Kasumi-1 (cell line): ENCODE measurements at places on chromosomes 4 and X.

GRCh38 chr4:67019686-67020437 is 525.4 kb downstream of the CENPC start:
- DNase-seq, result no peak

- no peak for DNase-seq
Measured at GRCh38 chr4:94880956-94881355, 123.2 kb downstream of the BMPR1B start.

DNA sequence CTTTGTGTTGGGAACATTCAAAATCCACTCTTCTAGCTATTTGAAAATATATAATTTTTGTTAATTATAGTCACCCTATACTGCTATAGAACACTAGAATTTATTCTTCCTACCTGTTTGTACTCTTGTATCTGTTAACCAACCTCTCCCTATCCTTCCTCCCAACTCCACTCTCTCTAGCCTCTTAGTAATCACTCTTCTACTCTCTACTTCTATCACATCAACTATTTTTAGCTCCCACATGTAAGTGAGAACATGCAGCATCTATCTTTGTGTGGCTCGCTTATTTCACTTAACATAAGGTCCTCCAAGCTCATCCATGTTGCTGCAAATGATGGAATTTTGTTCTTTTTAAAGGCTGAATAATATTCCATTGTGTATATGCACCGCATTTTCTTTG is 537.3 kb downstream of the MID1IP1 start:
- no peak for DNase-seq

- DNase-seq, result no peak
Measured at GRCh38 chr4:20528508-20528907, 171.8 kb upstream of the PACRGL start.

GRCh38 chrX:130413415-130413814 is 11.6 kb downstream of the RBMX2 start:
- peak; percentile 24 for DNase-seq

DNA sequence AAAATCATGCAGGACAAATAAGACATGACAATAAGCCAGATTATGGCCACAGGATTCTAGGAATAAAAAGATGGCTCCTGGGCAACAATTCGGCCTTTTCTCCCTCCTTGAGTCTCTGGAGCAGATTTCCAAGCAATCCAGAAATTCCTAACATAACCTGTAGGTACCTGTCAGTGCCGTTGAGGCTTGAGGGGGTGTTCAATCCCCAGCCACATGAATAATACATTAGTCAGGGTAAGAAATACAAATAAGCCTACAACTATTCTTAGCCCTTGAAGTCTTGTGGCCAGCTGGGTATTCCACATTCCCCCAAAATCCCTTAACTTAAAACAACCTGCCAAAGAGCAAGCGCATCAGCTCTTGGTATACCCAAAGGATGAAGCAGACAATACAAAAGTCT is 9.7 kb downstream of the CXorf38 start:
- DNase-seq, result no peak

- no peak for DNase-seq
Measured at GRCh38 chr4:54930226-54930625, 195.2 kb downstream of the KDR start.

GRCh38 chr4:118799231-118799942 is 36.5 kb downstream of the SEC24D start:
- DNase-seq, result no peak

DNA sequence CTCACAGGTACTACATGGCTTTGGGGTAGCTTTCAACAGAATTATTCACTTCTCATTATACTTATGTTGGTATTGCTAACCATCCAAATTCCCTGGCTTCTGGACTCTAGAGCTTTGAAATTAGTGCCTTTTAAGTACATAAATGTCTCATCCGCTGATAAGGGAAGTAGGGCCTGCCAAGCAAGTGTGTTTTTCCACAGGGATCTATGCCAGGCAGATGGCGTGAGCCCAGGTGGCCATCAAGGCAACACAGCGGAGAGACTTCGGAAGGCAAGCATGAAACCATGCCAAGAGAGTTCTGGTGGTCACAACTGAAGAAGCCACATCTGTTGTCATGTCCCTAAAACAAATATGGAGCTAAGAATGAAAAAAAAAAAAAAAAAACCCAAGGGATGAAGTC is 503.1 kb upstream of the LCORL start:
- DNase-seq, result no peak

- no peak for DNase-seq
Measured at GRCh38 chrX:135432453-135432852, 10.7 kb downstream of the SMIM10L2A start.

GRCh38 chr4:163535657-163536056 is 41.2 kb downstream of the TMA16 start:
- no peak for DNase-seq

DNA sequence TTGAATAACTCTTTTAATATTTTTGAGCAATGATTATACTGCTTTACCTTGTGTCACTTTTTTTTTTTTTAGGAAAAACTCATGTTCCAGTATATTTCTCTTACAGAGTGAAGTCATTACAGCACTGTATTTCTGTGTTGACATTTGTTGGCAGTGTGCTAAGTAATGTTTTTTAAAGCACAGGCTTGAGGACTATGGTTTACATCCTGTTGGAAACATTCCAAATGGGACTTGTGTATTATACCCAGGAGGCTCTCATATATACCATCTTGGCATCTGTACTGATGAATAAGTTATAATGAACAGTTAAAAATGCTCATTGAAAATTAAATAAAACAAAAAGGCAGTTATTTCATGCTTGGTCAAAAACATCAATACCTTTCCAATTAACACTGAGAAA is 33.8 kb downstream of the CEP44 start:
- DNase-seq, result no peak

DNA sequence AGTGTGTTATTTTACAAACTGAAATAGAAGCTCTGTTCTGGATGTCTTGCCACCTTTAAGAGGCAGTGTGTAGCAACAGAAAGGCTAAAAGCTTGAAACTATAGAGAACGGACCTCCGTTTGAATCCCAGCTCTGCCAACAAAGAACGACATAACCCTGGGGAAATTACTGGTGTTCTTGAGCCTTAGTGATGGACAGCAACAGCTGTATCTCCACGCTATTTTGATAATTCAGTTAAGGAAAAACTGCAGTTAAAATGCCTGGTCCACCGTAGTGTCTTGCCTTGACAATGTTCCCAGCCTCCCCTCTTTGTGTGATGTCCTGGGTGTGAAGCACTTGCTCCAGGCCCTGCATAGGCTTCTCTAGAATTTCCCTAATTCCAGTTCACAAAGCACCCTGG is 256.8 kb upstream of the HS3ST1 start:
- no peak for DNase-seq

DNA sequence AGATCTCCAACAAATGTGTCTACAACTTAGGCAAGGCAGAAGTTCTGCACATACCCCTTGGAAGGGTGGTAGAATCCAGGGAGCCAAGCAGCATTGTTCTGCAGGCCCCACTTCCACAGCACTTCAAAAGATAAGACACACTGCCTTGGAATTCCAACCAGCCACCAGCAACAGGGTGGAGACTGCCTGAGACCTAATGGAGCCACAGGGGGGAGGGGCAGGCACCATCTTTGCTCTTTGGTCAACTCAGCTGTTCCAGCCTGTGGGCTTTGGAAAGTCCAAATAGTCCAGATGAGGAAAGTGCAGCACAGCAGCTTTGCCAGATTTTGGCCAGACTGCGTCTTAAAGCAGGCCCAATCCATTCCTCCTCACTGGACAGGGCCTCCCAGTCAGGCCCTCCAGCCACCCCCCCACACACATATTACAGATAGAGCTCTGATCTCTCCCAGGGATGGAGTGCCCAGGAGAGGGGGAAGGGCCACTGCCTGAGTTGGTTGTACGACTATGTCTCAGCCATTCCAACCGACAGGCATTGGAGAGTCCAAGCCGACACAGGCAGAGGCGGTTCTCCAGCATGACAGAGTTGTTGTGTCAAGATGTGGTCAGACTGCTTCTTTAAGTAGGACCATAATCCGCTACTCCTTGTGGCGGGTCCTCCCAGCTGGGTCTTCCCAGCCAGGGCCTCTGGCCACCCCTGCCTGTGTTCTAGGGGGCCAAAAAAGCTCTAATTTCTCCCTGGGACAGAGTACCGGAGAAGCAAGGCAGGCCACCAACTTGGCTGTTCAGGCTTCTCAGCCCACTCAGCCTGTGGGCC is 42.5 kb upstream of the ANTXR2 start:
- no peak for DNase-seq

- DNase-seq, result peak; percentile 36
Measured at GRCh38 chr4:102612824-102613366, 111.7 kb downstream of the NFKB1 start.

DNA sequence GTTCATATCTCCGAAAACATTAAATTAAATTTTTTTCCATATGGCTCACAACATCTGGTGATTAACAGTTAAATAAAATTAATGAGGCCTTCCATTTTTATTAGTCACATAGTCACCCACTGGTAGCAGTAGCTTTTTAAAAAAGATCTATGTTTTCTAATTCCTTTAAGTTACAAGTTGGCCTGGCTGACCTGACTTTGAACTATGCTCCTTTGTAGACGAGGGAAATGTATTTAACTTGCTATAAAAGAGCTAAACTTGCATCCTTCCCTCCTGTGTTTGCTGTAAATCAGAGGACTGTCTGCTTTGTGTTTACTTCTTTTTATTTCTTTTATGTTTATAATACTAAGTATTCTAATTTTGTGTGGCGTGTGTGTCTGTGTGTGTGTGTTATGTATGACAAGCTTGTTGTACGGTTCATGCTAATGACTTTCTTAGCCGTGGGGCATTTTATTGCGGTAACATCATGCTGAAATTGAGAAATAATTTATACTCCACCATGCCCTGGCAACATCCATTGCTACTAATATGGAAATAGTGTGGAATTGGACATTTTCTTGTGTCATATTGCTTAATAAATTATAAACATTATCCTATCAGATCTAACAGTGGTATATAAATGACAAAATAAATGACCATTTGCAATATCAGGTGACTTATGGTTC is 241.7 kb downstream of the SNCA start:
- no peak for DNase-seq

DNA sequence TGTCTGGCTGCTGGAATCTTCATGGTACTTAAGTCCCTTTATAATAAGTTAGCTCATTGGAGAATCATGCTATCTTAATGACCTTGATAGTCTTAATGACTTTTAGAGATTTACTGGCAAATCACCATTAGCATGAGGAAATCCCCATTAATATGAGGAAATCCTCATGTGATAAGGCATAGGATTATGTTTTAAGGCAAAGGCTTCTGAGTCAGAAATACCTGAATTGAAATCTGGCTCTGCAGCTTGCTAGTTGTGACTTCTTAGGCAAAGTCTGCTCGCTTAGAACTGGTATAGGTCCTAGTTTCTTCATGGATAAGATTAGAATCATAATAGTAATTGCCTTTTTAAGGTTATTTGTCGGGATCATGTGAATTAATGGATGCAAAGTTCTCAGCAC is 190.2 kb upstream of the BANK1 start:
- DNase-seq, result no peak
